ENCODE measurements at places on chromosomes 3 and 15.

- no peak for DNase-seq
Observed at GRCh38 chr3:146313746-146314111, 62.8 kb upstream of the PLSCR4 start.

- no peak for DNase-seq
Observed at GRCh38 chr3:56909349-56909748, 107.6 kb upstream of the ARHGEF3 start.

GRCh38 chr3:17076940-17077605, 192.3 kb downstream of the PLCL2 start:
- DNase-seq = no peak

DNA sequence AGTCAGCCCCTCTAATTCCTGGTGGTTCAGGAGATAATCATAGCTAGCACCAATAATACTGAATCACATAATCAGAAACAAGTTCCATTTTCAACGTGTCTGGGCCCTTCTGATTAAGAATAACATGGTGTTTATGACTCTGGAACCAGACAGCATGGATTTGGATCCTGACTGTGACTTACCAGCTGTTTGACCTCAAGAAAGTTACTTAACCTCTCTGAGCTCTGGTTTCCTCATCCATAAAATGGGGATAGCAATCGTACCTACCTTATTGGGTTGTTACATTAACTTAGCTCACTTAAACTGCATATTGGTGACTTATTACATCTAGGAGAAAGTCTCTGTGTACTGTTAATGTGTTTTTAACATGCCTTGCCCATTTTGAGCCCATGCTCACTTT, 10.7 kb upstream of the TMEM40 start:
- no peak for DNase-seq

GRCh38 chr3:116318370-116318769, 126.9 kb downstream of the LSAMP start:
- no peak for DNase-seq

GRCh38 chr3:104750581-104750980, 616.1 kb upstream of the ALCAM start:
- DNase-seq = no peak

DNA sequence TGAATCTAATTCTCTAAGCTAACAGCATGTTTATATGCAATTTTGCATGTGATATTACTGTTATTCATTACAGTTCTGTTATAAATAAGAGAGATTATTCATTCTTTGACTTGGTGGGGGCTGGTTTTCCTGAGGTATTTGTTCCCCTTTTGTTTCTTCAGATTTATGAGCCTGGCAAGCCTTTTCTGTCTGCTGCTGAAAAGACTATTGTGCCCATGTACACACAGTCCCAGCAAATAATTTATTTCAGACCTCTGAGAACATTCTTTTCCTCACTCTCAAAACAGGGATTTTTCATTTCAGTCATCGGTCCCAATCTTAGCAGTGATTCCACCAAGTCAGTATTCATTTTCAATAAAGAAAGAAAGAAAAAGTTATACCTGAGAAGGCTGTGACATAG, 716.8 kb downstream of the NSUN3 start:
- no peak for DNase-seq

DNA sequence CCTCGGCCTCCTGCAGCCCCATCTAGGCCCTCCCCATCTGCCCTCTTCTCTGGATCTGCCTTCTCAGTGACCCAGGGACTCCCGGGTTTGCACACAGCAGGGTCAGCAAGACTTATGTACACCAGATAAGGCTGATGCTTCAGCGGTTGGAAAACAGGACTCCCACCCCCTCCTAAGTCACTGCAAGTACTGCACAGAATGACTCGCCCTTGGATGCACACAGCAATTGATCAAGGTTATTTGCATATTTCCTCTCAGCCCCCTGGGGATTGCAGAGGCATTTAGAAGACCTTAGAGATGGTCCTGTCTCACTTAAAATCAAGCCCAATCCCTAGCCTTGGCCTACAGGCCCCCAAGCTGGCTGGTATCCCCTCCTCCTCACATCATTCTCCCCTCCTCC, 8.9 kb downstream of the ACAN start:
- no peak for DNase-seq

DNA sequence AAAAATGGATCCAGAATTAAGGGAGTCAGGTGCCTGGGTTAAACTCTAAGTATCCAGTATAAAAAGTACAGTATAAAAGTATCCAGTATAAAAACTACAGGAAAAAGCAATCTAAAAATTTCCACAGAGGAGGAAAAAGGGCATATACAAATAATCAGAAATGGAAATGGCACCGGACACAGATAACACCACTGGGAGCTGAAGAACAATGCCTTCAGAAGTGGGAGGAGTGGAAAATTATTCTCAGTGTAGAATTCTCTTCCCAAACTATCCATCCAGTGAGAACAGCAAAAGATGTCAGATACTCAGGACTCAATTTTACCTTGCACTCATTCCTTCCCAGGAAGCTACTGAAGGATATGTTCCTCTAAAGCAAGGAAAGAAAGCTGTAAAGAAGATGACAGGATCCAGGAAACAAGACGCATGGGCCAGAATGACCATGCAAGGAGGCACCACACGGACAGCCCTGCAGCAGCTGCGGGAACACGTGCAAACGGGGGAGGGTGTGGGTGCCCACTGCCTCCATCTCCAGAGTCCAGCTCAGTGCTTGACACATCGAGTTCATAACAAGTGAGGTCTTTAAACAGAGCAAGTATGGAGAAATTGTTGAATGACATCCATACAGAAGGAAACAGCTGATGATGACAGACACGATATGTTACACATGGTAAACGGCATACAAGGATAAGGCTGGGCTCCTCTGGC, 68.5 kb downstream of the CHSY1 start:
- DNase-seq = no peak

DNA sequence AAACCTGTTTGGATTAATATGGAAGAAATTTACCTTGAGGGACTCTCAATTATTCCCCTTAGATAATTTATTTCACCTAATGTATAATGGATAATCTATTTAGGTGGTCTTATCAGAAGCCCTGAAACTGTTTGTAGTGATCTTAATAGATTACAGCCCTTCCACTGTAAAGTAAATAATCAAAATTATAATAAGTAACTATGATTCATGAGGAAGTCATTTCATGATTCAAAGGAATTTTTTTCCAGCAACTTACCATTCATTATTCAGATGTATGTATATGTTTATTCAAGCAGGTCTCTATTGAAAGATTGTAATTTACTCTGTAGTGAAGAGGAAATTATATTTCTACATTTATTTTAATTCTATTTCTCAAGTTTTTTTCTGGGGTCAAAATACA, 250.6 kb upstream of the ROBO1 start:
- no peak for DNase-seq

GRCh38 chr15:28944286-28944685, 58.5 kb downstream of the APBA2 start:
- peak; percentile 34 for DNase-seq

- no peak for DNase-seq
Observed at GRCh38 chr15:54064365-54064764, 86.1 kb downstream of the UNC13C start.

GRCh38 chr3:1252061-1252430, 159.2 kb downstream of the CNTN6 start:
- no peak for DNase-seq

- DNase-seq = no peak
Observed at GRCh38 chr15:31806106-31806505, 224.2 kb upstream of the CHRNA7 start.

- no peak for DNase-seq
Observed at GRCh38 chr3:45131201-45131600, 15.0 kb downstream of the CDCP1 start.
